Activated effector memory CD4-positive, alpha-beta T cell treated with anti-CD3 and anti-CD28 coated beads, Interleukin-2, amount 50 U/mL, for 16 hours (primary cell): ENCODE measurements at places on chromosomes 1 and 21.

- DNase-seq = peak; percentile 67
Observed at GRCh38 chr1:83583351-83584014, 415.4 kb downstream of the TTLL7 start.

DNA sequence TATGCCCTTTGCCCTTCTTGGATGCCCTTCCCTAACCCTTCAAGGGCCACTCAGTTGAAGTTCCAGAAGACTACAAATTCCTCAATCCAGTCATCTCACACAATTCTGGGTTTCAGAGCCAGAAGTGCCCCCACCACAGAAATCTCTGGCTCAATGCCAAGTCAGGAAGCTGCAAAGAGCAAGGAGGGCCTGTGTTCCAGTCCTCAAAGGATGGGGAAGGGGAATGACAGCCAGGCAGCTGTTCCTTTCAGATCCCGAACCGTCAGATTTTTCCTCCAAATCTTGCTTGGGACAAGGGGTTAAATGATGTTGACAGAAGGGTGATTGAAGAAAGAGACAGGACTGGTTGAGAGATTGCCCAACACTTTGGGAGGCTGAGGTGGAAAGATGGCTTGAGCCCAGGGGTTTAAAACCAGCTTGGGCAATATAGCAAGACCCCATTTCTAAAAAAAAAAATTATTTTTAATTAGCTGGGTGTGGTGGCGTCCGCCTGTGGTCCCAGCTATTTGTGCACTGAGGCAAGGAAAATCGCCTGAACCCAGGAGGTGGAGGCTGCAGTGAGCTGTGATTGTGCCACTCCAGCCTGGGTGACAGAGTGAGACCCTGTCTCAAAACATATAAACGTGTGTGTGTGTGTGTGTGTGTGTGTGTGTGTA is 716 bp upstream of the HPDL start:
- DNase-seq = no peak

DNA sequence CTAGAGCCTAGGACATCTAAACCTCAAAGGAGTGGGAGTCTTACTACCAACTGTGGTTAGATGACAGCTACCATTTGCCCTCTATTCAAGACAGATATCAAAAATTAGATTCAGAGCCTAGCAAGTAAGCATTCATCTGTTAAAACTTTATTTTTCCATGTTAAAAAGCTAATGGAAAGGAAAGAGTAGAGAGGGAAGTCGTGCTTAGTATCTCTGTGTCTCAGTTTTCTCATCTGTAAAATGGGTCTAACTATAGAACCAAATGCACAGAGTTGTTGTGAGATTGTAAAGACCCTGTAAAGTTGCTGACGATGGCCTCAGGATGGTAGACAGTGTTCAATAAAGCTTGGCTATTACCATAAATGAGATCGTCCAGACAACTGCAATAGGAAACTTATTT is 428.5 kb upstream of the RUNX1 start:
- DNase-seq = no peak

DNA sequence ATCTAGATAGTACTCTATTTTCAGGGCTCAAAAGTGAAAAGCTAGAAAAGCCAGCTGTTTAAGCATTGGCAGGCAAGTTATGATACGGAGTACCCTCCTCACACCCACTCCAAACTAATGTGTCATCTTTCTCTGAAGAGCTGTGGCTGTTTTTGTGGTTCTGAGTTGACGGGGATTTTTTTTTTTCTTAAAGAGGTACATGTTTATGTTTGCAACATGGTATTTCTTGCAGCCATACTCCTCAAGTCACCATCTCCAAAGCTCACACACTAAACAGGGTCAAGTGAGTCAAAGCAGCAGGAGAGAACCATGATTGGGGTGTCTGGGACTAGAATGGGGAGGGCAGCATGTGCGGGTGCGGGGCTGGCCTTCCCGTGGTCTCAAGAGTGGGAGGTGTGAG is 347.2 kb downstream of the DISC1 start:
- no peak for DNase-seq

DNA sequence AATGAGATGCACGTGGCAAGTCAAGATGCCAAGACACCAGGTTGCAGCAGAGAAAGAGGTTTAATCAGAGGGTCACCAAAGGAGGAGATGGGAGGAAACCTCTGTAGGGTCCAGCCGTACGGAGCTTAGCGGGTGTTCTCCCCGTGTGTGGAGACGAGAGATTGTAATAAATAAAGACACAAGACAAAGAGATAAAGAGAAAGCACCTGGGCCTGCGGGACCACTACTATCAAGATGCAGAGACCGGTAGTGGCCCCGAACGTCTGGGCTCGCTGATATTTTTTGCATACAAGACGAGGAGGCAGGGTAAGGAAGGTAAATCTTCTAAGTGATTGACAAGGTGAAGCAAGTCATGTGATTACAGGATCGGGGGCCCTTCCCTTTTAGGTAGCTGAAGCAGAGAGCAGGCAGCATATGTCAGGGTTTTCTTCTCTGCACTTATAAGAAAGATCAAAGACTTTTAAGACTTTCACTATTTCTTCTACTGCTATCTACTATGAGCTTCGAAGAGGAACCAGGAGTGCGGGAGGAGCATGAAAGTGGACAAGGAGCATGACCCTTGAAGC is 41.2 kb upstream of the TDRD10 start:
- DNase-seq = no peak

DNA sequence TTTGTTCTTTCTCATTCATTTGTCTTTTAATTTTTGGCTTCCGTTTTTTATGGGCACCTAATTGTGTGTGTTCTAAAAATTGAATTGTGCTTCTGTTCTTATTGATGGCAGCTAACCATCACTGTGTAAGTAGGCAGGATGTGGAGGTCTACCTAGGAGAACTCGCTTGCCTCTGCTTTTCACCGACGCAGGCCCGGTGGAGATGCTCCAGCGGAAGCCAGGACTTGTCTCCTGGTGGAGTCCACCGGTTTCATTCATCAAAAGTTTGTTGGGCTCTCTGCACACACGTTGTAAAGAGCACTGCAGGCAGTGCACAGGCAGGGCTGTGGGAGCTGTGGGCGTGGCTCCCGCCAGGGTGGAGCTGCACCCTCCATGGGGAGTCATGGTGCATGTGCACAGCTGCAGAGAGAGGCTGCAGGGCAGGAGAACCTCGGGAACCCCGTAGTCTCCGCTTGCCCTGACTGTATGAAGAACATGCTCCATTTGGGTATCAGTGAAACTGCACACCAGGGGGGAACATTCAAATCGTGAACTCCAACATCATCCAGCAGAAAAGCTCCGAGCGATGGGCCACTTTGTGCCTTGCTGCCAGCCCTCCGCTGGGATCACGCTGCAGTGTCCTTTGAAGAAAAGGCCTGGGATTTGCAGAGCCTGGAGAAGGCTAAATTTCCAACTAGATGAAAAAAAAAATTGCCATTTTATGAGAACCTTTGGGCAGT is 6.0 kb upstream of the C1orf174 start:
- peak; percentile 39 for DNase-seq

DNA sequence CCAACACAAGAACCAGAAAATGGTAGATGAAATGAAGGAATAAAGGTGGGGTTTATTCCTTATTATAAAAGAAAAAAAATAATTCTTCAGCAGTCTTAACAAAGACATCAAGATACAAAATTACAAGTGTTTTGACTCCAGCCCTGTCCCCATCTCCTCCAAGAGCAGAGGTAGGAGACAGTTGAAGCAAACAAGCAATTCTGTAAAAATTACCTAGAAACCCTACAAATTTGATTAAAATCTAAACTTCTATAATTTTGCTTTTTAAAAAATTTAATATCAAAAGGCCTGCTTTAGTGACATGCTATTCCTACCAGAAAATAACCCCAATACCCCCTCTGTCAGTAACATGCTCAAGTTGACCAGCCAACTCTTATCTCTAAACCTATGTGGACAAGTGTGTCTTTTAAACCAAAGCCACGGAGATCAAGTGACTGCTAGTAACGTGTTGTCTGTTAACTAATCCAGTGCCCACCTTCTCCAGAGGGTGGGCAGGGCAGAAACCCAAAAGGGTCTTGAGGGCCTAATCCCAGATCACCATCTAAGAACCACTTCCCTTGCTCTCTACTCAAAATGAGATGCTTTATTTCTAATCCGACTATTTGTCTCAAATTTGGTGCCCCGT is 8.4 kb downstream of the GLUL start:
- no peak for DNase-seq

GRCh38 chr1:54499097-54499359 is 49.0 kb upstream of the ACOT11 start:
- DNase-seq = no peak

DNA sequence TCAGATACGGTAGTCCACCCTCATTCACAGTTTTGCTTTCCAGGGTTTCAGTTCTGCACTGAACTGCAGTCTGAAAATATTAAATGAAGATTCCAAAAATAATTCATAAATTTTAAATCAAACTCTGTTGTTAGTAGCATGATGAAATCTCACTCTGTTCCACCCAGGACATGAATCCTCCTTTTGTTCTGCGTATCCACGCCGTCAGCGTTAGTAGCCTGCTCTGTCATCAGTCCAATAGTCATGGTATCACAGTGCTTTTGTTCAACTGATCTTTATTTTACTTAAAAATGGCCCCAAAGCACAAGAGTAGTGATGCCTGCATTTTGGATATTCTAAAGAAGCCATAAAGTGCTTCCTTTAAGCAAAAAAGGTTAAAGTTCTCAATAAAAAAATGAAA is 23.9 kb downstream of the CHD1L start:
- no peak for DNase-seq

- DNase-seq = no peak
Observed at GRCh38 chr1:56451491-56451890, 127.9 kb downstream of the PLPP3 start.

DNA sequence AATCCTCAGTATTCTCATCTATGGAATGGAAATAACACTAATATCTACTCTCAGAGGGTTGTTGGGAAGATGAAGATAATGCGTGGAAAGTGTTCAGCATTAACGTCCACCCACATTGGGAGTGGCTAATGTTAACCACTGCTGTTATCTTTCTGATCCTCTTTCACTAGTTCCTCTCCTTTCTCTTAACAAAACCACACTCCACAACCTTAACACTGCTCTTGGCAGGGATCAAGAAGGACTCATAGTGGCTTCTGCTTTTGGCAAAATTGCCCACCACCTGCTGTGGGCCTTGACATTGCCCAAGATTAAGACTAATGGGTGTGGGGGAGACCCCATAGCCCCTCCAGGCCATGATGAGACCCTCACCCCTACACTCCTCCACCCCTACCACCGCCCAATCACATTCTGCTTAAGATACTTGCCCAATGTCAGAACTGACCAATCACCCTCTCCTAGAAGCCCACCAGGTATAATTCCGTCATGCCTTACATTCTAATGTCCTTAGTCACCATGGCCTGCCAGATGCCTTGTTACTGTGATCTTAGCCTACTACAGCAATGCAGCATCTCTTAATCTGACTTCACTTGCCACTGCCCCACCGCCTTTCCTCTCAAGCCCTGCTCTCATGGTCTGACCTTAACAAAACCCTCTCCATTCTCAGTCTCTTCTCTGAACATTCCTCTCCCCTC is 27.1 kb downstream of the DHCR24 start:
- DNase-seq = no peak

GRCh38 chr1:225820522-225821120 is 10.7 kb downstream of the EPHX1 start:
- no peak for DNase-seq

GRCh38 chr1:107172450-107173170 is 31.8 kb downstream of the NTNG1 start:
- no peak for DNase-seq

- peak; percentile 92 for DNase-seq
Observed at GRCh38 chr1:10510520-10511493, 36.1 kb downstream of the PEX14 start.

GRCh38 chr1:54861070-54861761 is 25.8 kb downstream of the DHCR24 start:
- DNase-seq = no peak

GRCh38 chr1:198788561-198789064 is 149.8 kb downstream of the PTPRC start:
- no peak for DNase-seq
